ENCODE measurements at places on chromosomes 7 and 10.

GRCh38 chr10:57880446-57881227 lies 387.1 kb downstream of the IPMK start:
- DNase-seq = no peak

DNA sequence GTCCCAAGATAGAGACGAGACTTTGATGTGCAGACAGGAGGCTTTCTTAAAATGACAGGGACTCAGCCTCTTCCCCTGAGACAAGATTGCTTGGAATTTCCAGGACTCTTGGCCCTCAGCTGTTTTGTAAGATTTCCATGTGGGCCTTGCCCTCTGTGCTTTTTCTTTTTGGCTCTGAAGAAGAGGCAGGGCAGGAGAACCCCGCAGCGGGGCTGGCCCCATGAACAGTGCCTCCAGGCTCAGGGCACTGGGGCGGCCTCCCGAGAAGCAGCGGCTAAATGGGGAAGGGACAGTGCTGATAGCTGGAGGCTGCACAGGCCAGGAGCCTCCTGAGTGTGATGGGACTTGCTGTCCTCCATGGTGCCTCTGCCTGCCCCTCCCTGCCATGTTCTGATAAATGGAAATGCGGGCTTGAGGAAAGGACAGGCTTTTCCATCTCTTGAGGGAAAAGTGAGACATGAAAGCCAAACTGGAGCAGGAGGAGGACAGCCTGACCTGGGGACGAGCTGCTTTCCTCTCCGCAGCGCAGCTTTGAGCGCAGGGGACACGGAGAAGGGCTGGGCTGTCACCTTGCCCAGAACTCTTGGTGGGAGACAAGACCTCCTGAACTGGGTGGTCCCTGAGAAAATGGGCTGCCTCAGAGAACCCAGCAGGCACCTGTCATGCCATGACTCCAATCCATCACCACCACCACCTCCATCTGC lies 12.1 kb downstream of the SAP25 start:
- DNase-seq = no peak

- DNase-seq = no peak
Measured at GRCh38 chr7:140704205-140704604, 7.7 kb downstream of the NDUFB2 start.

DNA sequence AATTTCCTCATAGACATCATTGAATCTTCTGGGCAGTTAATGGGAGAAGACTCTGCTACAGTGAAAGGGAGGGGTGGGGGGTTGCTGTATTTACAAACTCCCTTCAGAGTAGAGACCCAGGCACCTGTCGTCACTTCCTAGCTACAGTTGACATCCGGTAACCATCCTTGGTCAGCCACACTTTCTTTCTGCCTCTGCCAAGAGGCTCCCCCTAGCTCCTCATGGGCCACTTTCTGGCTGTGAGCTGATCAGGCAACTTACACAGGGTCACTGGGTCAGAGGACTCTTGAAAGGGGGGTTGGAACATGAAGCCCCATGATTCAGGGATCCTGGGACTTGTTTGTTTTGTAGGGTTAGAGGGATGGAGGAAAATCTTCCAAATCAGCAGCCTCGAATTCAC lies 1.2 kb downstream of the TECPR1 start:
- peak; percentile 34 for DNase-seq

GRCh38 chr10:4902571-4903011 lies 60.6 kb upstream of the AKR1C1 start:
- no peak for DNase-seq

- DNase-seq = no peak
Measured at GRCh38 chr7:46239846-46240245, 318.8 kb upstream of the IGFBP3 start.

- no peak for DNase-seq
Measured at GRCh38 chr7:53214463-53214862, 179.0 kb downstream of the POM121L12 start.

GRCh38 chr7:92797693-92798092 lies 38.7 kb downstream of the CDK6 start:
- no peak for DNase-seq

DNA sequence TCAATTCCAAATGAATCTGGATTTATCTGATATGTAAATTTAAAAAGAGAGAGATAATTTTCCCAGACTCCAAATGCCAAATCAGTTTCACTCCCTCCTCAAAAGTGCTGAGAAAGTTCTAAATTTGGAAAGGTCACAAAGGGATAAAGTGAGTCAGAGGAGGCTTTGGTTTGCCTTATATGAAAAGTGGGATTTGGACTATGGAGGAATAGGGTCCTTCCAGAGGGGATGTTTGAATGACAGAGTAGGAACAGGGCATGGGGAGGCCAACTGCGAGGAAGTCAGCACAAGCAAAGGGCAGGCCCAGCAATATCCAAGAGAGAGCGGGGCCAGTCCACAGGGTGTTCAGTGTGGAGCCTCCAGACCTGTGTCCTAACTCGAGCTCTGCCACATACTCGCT lies 9.8 kb upstream of the FAS start:
- DNase-seq = no peak

- no peak for DNase-seq
Measured at GRCh38 chr10:131009791-131010190, 301.7 kb downstream of the TCERG1L start.

- no peak for DNase-seq
Measured at GRCh38 chr10:115321360-115321759, 228.2 kb downstream of the ATRNL1 start.

DNA sequence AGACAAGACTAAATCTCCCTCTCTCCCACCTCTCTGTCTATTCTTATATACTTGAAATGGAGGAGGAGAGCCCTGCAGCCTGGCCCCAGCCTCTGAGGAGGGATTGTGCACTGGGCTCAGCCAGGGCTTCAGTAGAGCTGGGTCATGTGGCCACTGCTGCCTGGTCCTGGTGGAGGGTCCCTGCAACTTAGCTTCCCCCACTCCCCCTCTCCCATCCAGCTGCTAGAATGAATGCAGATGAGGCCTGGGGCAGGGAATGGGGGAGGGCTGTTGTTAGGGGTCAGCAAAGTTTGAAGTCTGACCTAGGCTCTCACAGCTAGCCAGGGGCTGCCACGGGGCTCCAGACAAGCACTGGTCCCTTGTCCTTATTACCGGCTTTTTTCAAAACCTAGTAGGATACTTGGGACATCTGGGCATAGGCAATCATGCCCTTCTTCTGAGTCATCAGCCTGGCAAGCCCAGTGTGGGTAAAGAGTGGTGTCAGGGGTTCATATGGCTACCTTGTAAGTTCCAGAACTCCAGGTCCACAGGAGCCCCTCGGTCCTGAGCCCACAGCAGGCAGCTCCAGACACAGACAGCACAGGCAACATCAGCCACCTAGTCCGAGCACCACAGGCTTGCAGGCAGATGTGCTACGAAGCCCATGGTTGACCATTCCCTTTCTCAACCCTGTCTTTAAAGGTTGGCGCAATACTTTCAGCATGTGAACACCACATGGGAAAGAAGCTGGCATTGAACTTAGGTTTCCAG lies 12.8 kb upstream of the CXCL12 start:
- no peak for DNase-seq

DNA sequence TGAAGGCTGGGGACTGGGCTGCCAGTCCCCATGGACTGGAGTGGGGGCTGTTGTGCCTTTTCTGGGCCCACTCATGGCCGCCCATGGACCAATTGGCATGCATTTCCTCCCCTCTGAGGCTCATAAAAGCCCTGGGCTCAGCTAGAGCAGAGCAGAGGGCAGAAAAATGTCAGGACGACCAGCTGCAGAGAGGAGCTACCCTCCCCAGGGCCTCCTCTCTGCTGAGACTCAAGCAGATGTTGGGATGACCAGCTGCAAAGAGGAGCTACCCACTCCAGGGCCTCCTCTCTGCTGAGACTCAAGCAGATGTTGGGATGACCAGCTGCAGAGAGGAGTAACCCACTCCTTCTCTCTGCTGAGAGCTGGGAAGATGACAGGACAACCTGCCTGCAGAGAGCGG lies 20.3 kb upstream of the NUB1 start:
- no peak for DNase-seq

DNA sequence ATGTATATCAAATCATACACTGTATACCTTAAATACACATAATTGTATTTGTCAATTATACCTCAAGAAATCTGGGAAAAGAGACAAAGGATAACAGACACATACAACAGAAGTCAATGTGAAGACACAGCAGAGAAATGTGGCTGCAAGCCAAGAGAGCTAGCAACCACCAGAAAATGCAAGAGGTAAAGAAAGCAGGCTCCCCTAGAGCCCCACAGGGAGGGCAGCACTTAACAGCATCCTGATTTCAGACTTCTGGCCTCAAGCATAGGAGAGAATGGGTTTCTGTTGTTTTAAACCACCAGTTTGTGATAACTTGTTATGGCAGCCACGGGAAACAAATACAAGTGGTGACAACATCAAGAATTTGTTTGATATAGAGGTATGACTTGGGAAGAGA lies 1197.2 kb downstream of the SORCS1 start:
- no peak for DNase-seq

GRCh38 chr7:6071406-6071805 lies 40.2 kb downstream of the ANKRD61 start:
- DNase-seq = no peak

- DNase-seq = no peak
Measured at GRCh38 chr7:78315119-78315518, 516.5 kb downstream of the PHTF2 start.

DNA sequence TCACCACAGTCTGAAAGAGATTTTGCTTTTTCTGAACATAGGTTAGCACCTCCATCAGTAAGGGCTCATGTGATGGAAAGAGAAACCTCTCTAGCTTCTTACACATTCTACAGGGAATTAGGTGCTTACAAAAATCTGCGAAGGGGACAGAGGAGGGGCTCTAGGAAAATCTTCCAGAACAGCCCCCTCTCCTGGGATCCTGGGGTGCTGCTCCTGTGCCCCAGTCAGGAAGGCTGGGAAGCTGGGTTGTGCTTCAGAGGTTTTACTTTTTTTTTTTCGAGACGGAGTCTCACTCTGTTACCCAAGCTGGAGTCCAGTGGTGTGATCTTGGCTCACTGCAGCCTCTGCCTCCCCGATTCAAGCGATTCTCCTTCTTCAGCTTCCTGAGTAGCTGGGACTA lies 7.5 kb upstream of the FAM171A1 start:
- no peak for DNase-seq

GRCh38 chr10:89829887-89830269 lies 128.5 kb downstream of the KIF20B start:
- DNase-seq = no peak

DNA sequence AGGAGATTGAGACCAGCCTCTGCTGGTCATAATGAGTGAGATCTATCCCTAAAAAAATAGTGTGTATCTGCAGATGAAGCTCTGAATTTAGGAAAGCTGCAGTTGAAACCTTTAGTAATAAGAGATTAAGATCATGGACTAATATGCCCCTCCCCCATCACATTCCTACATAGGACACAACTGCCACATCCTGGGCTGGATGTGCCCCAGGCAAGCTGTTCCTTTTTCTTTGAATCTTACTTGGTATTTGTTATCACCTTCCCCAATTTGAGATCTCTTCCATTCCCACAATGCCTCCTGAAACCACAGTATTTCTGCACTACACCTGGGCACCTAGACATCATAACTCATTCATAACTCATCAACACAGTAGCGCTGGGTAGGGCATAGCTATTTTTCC lies 74.1 kb downstream of the DOCK1 start:
- DNase-seq = no peak

GRCh38 chr7:25069900-25070443 lies 55.1 kb downstream of the CYCS start:
- peak; percentile 50 for DNase-seq

GRCh38 chr10:26779176-26779860 lies 81.4 kb downstream of the ABI1 start:
- no peak for DNase-seq

GRCh38 chr7:37549076-37549931 lies 100.6 kb upstream of the ELMO1 start:
- DNase-seq = no peak

DNA sequence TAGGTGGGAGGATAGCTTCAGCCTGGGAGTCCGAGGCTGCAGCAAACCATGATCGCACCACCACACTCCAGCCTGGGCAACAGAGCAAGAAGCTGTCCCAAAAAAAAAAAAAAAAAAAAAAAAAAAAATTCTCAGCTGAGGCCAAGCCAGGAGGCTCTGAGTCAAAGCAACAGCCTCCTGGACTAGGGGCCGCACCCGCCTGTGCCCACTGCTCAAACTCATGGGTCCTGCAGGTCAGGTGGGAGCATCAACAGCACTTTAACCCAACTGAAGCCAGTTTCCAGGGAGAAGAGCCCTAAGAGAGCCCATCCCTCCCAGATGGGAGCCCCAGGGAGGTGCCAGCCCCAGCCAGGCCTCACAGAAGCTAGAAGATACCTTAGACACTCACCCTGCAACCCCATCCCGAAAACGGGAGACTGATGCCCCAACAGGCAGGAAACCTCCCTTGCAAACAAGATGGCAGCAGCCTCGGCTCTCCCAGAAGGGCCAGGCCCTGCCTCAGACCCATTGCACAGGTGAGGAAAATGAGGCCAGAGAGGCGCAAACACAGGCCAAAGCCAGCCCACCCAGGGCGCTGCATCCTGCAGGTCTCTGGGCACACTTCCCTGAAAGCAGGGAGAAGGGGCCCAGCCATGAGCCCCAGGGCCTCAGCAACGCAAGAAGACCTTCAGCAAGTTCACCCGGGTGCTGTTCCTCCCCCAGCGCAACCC lies 11.0 kb downstream of the PDGFA start:
- no peak for DNase-seq

DNA sequence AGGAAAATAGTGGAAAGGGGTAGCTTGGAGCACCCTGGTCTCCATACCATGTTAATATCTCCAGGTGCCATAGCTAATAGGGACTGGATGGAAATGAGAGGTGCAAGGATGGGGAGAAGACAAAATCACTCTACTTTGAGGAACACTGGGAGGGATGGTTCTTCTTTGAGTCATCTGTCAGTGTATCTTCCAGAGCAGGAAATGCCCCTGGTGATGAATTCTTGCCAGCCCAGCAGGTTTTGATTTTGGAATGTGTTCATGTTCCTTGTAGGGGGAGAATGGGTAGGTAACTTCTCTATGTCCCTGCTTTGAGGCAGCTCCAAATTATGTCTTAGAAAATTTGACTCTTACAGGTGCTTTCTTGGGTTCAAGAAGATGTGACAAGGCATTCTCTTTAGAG lies 177.0 kb upstream of the GLI3 start:
- no peak for DNase-seq

GRCh38 chr10:43195557-43195956 lies 57.3 kb downstream of the CSGALNACT2 start:
- no peak for DNase-seq

DNA sequence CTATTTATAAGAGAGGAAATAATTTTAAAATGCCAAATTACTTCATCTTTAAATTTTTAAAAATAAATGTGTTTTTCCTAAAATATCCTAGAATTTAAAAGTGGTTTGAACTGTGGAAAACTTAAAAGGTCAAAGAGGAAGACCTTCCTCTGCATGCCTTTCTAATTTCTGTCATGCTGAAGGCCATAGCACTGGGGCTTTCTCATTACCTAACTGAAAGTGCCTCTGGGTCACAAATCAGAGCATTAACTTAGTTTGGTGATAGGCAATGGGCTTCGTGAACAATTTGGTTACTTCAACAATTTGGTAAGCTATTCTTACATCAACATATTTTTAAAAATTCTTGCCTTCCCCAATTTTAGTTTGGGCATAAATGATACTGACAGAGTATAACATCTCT lies 100.2 kb upstream of the SAMD8 start:
- DNase-seq = no peak

All from left hindlimb (tissue), 1 donor.